ENCODE measurements at places on chromosomes 5 and 9. TPM values are rescaled to one million over a fixed set of nuclear protein-coding genes. Genes with fewer than 3 reads are reported as not detected.

- no peak for DNase-seq
Measured at GRCh38 chr5:173429489-173430150, 101.4 kb upstream of the STC2 start.

DNA sequence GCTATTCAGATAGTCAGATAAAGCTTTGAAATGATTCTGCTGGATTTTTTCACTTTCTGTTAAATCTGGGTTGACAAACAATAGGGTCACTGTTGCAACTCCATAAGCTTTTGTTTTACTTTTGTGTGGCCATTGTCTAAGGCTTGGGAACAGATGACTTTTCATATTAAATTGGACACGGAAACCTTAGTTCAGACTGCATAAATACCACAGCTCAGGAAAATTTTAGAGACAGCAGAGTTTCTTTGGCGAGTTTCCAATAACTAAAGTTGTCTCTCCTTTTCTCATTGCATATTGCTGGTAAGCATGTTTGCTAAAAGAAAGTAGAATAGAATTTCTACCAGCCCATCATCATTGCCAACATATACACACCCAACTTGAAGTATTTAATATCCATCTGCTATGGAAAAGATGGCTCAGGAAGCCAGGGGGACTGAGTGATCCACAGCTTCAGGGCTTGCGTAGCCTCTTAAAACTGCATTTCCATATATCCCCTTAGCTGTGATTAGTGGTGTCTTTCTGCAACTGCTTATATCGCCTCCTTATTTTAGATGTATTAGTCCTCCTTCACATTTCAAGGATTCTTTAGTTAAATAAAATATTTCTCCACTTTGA is 168.2 kb downstream of the ARHGAP26 start:
- DNase-seq = no peak

DNA sequence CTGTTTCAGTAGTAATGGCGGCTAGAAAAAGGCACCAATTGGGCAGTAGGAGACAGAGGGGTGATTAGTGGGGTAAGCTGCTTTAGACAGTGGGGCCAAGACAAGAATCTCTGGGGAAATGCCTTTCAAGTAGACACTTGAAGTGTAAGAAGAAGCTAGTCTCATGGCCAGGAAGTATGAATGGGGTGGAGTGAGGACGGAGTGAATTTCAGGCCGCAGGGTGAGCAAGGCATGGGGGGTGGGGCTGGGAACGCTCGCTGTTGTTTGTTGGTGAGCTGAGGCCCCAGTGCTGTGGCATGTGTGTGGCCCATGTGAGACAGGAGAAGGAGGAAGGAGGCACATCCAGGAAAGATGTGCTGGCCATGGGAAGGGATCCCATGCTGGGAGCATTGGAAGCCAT is 149.2 kb upstream of the NFIL3 start:
- DNase-seq = no peak

DNA sequence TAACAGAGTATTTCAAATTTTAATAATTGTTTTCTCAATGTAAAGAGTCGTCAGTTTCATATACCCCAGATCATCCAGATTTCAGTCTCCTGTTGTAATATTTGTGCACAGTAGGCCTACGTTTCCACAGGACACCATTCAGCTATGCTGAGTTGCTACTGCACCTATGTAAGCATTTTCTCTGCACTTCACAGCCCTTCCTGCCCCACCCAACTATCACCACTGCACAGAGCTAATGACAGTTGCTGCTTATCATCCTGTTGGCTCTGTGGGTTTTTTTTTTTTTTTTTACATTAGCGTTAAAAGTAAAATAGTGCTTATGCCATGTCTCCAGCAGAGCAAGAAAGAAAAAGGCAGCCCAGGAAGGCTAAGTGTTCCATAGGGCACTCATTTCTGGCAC is 5.9 kb upstream of the PRKACG start:
- DNase-seq = no peak

The NINJ1 gene
- 55.4 TPM for total RNA-seq

Data from hepatocyte (in vitro differentiated cells).